ENCODE measurements at places on chromosomes 13 and 19.

- DNase-seq = no peak
Measured at GRCh38 chr13:43698758-43699157, 88.0 kb downstream of the ENOX1 start.

- peak; percentile 93 for DNase-seq
Measured at GRCh38 chr19:13116282-13117175, at the start of gene TRMT1. Gene TRMT1, minus strand, starts transcription at chr19:13116740. Its CDS starts 341 bp downstream, at chr19:13116399.

GRCh38 chr19:56732976-56733375 is 61.4 kb upstream of the ZNF835 start:
- no peak for DNase-seq

- no peak for DNase-seq
Measured at GRCh38 chr13:28548468-28548867, 53.5 kb upstream of the FLT1 start.

GRCh38 chr13:51564671-51565070 is 19.6 kb upstream of the WDFY2 start:
- DNase-seq = no peak

DNA sequence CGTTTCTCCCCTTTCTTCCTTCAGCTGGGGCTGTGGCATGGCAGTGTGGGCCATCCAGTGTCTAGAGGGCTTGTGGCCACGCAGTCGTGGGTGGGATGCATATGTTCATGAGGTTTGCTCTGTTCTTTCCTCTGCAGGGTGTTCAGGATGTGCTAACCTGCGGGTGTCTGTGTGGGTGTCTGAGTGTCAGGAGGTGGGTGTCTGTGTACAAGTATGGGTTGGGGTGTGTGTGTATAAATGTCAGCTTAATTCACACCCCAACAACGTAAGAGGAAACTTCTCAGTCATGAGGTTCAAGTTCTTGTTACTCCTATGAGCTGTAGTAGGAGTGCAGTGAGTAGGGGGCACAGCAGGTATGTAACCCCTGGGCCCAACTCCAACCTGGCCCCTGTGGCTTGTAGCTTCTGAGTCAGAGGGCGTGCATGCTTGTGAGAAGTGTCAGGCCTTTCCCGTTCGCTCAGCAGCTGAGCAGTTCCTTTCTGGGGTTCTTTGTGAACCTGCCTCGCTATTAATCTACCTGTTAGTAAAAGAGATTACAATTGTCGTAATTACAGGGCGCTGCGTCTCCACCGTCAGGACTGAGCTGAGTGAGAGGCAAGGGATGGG is 49.1 kb downstream of the NFIX start:
- no peak for DNase-seq

DNA sequence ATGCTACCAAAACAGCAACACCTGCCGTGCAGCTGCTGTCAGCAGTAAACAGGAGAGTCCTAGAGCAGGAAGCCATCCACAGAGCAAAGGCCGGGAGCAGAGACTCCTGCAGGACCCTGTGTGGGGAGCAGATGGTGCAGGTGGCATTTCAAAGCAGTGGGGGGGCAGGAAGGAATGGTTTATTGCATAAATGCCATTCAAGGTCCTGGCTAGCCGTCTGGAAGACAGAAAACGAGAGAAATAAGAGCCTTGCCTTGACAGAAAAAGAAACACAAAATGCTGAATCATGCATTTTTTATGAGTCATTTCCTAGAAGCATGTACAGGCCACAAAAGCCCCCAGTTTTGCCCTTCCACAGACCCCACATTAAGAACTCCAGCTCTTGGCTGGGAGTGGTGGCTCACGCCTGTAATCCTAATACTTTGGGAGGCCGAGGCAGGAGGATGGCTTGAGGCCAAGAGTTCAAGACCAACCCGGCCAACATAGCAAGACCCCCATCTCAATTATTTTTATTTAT is 5.4 kb downstream of the RSPH6A start:
- DNase-seq = no peak

DNA sequence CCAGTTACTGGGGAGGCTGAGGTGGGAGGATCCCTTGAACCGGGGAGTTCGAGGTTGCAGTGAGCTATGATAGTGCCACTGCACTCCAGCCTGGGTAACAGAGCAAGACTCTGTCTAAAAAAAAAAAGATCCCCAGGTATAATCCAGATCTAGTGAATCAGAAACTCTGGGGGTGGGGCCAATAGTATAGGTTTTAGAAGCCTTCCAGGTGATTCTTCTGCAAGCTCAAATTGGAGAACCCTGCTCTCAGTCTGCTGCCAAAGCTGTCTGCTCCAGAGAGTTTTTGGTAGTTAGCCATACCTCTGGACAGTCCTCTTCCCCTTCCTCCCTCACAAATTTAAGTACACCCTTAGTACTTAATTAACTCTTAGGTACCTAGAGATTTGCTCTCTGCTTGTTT is 28.0 kb downstream of the SERP2 start:
- DNase-seq = no peak

DNA sequence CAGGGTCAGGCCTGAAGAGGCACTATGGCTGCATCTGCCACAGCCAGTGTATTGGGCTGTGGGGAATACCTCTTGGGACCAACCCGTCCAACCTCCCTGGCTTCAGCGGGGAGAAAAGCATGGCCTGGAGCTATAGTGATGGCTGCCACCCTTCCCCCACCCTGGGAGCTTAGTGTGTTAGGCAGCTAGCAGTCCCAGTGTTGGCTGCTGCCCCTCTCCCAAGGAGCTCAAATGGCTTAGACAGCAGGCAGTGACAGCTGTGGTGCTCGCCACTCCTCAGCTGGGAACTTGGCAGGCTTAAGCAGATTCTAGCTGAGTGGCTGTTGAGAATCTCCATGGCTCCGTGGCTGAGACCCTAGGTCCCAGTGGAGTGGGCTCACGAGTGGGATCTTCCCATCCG is 19.7 kb downstream of the ACOD1 start:
- no peak for DNase-seq

DNA sequence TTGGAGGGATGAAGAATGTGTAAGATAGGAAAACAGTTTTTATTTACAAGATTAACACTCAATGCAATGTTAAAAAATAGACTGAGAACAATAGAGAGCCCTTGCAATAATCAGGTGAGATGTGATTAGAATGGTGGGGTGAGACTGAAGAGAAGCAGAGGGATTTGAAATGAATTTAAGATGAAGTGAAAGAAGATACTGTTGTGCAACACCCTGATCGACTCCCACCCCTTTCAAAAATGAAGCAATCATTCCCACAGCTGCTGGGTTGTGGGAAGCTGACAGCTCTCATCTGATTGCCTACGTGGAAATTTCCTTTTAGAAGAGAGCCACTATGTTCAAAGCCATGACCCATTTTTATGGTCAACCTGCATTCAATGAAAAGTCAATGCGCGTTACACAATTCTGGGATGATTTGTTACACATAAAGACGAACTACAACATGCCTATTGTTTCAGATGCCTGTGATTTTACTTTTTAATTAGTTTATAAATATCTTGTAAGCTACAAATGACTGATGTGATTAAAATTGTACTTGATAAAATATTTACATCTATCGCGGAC is 1374.8 kb downstream of the PCDH9 start:
- no peak for DNase-seq

DNA sequence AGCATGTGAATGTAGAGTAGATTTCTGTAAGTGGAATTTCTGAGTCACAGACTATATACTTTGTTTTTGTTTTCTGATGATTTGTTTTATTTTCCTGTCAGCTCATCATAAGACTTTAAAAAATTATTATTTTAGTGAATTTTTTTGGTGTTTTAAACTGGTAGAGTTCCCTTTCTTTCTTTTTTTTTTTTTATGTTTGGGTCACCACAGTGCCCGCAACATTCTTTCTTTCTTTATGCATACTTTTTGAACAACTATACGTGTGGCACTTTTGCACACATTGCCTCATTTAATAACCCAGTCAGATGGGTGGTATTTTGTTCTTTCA is 46.0 kb downstream of the WDFY2 start:
- DNase-seq = no peak

DNA sequence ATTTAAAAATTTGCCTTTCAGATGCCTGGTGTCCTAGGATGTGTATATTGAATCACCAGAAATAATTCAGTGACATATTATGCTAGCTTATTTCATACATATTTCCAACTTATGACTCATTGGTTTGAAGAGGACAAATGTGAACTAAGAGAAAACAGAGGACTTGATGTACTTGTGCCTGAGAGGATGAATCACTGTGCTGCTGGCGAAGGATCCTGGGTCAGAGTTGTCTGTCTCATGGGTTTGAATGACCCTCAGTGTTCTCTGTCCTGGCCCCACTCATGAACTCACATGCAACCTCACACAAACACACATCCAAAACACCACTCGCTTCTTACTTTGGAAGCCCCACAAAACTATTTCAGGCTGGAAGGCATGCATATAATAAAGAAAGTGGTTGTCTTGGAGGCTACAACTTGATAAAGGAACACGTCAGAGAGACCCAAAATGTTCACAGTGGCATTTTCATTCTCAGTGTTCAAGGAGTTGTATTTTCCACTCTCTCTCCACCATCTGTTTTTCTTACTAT is 129.0 kb upstream of the SPRY2 start:
- DNase-seq = no peak

DNA sequence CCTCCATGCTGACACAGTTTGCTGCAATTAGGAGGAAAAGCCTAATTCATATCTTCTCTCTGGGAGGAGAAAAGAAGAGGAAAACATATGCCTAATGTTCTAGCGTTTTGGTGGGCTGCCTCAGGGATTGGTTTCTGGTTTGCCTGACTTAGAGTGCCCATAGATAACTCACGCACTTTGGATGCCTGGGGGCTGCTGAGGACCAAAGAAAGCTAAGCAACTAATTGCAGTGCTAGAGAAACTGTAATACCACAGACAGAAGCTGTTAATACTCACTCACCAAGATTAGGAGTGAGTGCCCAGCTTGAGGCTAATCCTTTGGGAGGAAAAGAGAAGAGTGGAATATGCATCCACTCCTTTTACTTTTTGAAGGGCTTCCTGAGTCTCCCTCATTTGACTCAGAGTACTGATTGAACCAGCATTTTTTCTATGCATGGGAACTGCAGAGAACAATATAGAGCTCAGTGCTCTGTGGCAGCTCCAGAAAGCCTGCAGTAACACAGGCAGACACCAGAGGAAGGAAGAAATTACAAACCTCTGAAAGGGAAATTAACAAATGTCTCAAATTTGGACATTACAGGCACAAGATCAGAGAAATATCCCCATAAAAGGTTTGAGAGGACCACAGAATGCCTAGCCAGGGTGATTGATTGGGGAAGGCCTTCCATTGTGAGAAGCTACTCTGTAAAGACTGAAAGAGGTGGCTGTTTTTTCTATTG is 666.4 kb downstream of the OLFM4 start:
- no peak for DNase-seq

DNA sequence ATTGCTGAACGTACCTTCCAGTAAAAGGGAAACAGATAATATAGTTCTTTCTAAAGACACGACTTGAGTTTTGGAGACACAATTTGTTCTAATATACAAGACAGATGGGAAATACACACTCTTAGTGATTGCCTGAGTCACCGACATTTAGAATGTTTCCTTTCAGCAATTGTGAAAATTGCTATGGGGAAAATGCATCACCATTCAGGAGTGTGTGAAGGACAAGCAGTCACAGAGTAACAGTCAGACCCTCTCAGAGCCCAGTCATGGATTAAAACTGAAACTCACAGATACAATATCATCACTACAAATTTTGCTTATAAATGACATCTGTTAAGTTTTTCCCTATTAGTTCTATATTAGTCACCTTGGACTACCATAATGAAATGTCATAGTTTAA is 286.1 kb downstream of the SPRY2 start:
- DNase-seq = no peak

- no peak for DNase-seq
Measured at GRCh38 chr13:110319774-110320509, 12.9 kb downstream of the COL4A2 start.

DNA sequence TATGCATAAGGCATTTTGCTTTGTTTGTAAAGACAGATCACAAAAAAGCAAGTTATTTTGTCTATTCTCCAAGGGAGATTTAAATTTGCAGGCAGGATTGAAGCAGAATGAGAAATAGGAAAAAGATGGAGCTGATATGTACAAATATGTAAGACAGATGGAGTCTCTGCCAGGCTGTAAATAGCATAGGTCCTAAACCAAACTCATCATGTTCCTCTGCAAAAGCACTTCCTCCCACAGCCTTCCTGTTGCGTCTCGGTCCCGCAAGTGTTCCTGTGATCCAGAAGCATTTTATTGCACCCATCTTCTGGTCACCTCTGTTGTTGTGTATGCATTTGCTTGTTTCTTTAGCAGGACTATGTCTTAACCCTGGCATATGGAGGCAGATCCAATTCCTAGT is 95.7 kb upstream of the CLDN10 start:
- no peak for DNase-seq

Data from omental fat pad (tissue), 4 donors.